ENCODE measurements at places on chromosomes 4 and X.

DNA sequence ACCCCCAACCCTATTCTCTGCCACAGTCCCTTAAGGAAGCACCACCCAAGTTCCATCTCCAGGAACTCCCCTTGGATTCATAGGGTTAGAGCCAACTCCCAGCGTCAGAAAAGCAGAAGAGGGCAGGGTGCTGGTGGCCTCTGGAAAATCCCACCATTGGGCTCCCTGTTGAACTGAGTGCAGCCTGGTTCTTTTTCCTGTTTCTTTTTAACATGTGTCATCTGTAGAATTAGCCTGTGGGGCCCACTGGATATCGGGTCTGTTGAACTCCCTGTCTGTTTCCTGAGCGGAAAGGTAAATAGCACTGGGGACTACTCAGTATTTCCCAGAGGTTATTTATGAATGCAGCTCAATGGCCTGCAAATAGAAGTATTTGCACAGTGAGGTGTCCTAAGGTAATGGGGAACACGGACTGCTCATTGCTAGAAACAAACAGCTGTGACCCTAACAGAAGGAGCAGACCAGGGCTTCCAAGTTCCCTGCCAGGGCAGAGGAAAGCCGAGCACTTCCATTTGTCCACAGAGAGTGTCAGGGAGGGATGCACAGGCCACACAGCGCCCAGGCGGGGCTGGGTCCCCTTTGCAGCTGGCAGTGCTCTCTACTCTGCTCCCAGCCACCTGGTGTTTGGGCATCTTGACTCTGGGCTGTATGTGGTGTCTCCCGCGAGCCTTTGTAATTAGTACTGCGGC is 102.6 kb downstream of the FHDC1 start:
- no peak for DNase-seq

DNA sequence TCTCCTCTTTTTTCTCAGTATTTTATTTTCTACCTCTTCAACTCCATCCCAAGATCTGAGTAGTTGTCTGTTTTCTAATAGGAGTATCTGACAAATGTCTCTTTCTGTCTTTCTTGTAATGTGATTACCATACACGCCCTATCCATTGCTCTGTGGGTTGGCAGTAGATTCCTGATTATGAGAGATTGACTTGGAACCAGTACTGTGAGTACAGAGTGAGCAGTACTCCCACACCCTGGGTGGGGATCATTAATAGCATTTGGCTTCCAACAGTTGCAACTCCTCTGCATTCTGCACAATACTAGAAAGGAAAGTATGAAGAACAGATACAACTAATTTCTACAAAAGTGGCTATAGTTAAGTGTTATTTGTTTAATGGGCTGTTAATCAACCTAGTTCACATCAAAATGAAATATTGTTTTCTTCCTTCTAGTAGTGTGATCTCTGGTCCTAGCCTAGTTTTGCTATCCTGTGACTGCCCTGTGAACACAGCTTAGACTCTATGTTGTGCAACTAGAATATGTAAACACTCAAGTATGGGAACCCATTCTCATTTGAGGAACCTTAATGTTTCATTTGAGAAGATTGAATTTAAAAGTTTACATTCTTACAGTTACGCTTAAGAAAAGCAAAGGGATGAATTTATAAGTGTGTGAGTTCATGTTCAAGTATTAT is 112.9 kb downstream of the PTPN13 start:
- DNase-seq = no peak

DNA sequence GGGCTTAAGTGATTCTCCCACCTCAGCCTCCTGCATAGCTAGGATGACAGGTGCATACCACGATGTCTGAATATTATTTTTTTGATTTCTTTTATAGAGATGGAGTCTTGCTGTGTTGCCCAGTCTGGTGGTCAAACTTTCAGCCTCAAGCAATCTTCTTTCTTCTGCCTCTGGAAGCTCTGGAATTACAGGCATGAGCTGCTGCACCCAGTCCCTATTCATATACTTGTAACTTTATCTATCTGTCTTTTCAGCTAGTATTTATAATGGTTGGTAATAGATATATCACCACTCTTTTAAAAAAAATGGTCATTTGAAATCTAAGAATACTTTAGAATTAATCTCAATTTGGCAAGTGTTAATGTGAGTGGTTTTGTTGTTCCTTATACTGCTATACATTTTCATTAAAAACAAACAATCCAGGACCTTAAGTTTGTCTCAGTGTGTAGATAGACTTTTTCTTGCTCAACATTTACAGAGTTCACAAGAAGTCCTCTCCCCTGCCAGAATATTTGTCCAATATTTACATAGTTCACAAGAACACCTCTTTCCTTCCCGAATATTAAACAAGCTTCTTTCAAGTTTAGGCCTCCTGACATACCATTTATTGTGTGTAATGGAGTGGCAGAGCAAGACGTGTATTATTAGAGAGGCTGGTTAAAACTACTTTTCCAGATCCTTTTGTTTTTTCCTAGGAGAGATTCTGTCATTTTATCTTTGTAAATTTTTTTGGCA is 1197.4 kb upstream of the ADGRL3 start:
- DNase-seq = no peak

DNA sequence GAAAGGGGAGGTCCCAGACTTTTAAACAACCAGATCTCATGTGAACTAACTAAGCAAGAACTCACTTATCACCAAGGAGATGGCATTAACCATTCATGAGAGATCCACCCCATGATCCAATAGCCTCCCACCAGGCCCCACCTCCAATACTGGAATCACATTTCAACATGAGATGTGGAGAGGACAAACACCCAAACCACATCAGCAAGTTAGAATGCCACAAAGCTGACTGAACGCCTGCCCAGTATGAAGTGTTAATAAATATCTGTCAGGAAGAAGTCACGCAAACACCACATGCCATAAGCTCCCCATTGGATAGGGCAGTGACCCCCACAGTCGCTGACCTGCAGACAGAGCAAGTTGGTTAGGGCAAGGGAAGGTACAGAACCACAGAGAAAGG is 14.3 kb downstream of the SLC10A6 start:
- no peak for DNase-seq

GRCh38 chr4:167787231-167787630 is 305.1 kb upstream of the ANXA10 start:
- DNase-seq = no peak

DNA sequence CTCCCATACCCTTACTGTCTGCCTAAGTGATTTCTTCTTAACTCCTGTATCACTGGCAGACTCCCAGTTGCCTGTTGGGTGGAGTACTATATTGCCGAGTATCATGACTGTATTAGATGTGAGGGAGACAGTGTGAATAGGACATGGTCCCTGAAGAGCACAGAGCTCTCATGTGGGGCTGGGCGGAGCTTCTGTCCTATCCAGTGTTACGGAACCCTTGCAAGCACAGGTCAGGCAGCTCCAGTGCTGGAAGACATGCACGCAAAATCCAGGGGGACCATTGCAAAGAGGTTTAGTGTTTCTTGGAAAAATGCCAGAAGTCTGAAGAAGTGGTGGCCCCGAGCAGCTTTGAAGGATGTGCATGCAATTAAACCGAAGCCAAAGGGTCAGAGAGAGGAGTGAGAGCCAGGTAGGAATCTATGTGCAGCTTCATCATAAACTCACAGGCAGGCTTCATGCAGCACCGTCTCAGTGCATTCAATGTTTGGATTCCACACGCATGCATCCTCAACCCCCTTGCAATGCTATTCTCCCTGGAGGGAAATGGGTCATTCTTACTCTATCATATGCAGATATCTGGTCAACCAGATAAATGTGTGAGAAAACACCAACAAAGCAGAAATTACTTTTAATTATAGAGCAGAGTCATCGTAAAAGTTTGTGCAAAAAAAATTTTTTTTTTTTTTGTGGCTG is 49.7 kb upstream of the DHRSX start:
- DNase-seq = no peak

DNA sequence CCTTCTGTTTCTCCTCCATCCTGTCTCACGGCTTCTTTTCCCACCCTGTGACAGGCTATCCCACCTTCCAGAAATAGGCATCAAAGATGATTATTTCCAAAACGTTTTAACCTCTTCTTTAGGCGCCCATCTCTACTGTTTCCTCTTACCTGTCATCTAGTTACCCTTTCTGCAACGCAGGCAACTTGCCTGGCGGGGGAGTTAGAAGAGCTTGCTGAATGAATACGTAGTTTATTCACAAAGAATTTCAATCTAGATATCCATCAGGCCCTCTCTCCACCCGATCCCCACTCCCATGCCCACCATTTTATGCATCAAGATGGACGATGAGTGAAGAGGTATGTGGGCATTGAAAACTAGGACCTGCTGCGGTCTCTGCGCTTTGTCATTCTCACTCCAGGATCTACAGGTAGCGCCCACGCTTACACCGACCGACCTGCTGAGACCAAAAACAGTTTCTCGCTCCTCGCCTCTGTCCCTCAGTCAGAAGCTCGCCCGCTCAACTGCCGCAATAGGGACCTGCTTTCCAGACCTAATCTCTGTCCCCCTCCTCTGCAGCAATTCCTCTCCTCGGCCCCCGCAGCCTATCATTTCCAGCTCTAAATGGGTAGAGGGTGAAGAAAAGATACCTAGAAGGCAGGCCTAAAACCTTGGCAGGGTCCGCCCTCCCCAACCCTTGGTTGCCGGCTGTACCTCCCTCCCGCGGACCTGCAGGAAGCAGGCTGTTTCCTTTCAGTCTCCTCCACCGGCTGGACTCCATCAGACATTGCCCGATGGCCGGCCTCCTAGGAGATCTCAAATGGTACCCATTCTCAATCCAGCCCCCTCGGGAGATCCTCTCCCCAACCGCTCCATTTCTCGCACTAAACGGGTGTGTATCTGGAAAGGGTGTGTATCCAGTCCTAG is 624 bp downstream of the BEX5 start:
- DNase-seq = no peak

DNA sequence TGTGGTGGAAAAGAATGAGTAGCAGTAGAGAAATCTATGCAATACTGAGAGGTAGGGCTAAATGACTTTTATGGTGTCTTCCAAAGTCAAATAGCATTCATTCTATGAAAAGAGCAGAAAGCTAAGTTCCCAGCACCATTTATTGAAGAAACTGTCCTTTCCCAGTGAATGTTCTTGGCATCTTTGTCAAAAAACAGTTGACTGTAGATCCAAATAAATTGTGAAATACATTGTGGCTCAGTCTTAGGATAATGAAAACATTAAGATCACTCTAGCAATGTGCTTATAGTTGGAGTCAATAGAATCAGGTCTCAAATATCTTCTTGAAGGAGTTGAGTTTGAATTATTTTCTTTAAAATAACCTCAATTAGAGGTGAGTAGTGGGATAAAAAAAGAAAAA is 19.4 kb downstream of the AREG start:
- DNase-seq = no peak

- peak; percentile 30 for DNase-seq
These were observed 8.8 kb upstream of the IDS start for GRCh38 chrX:149513825-149514428.

GRCh38 chr4:7736436-7737267 is 203.0 kb downstream of the AFAP1 start:
- no peak for DNase-seq

All from effector memory CD8-positive, alpha-beta T cell (primary cell).